ENCODE measurements at places on chromosomes 5 and 9.
A peak's percentile ranks its signal among the peaks of the same experiment; 100 is the strongest.

DNA sequence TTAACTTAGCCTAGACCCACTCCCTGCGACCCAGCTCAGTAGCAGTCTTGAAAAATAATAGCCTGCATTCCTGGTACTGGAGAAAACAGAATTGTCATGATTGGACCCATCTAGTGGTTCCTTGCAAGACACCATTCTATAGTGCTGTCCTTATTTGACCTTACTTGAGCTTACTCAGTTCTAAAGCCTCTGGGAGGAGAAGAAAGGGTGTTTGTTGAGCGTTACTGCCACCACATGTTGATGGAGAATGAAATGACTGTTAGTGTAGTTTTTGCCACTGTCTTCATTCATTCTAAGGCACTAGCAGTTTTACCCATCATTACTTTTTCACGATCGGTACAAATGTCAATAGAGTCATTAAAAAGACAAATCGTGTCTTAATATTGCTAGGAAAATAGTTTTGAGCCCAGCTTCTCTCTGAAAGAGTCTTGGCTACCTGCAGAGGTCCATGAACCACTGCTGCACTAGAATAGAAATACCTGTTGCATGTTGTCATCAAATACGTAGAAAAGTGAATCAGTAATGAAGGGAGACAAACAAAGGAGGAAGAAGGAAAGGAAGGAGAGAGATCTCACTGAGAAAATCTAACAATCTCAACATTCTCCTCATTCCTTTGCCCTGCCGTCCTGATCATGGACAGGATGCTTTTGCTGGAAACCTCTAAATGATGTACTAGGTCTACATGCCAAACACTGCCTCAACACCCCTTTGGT is 96.0 kb downstream of the LIX1 start:
- DNase-seq: no peak

DNA sequence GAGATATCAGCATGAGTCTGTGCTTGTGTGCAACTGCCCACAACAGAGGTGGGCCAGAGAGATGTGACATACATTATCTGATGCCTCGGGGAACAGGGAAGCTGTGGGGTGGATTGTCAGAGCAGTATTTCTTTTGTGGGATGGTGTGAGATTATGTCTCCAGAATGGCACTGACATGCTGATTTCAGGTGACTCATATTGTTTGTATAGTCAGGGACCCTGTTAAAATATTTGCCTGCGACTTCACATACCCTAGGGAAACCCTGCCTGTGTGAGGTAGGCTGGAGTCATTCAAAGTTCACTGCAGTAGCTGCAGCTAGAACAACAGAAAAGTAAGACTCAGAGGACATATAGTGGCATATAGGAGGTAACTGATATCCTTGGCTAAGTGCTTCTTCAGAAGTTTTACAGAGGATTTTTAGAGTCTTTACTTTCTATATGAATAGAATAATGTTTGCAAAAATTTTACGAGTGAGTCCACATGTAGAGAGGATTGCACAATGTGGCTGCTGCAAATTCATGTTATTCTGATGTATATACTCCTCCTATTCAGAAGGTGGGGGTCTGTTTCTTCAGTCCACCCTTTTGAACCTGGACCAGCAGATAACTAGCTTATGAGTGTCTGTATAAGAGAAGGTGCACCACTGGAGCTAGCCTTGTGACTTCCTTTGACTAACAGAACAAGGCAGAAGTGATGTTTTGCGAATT is 89.3 kb downstream of the MACIR start:
- DNase-seq: no peak

DNA sequence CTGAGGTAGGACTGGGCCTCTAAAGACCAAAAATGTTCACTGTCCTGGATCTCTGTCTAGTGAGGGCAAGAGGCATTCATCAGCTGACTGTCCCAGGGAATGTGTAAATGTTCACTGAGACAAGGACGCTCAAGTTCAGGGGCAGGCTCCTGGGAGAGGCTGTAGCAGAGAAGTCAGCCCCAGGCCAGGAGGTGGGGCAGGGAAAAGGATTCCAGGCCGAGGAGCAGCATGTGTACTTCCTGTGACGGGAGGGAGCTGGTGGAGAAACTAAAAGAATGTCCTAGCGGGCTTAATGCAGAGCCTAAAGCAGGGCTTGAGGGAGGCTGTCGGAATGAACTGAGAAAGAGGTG is 205.8 kb downstream of the GABBR2 start:
- peak; percentile 15 for DNase-seq

DNA sequence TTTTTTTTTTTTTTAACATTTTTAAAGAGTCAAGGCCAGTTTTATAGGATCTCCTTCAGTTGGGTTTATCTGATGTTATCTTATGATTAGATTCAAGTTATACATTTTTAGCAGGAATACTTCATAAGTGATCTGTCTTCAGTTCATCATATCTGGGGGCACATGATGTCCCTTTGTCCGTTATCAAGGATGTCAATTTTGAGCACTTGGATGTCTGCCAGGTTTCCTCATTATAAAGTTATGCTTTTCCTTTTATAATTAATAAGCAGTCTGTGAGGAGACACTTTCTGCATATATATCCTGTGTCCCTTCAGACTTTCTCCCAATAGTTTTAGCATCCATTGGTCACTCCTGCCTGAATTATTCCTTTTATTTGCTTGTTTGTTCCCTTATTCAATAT is 11.8 kb downstream of the HDHD3 start:
- no peak for DNase-seq

DNA sequence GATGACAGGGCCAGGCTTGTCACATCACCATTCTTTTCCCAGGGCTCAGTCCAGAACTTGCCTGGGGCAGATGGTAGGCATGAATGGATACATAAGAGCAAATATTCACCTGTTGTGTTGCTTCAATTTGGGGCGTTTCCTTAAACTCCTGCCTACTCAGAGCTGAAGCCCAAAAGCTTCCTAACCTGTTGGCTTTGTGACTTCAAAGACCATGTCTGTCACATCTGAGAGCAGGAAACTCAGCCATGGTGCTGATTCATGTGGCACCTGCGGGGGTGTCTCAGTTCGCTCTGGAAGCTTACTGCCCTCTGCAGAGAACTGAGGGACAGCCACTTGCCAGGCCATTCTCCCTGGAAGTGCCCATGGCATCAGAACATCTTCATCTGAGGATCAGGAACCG is 246.6 kb downstream of the HSPA4 start:
- DNase-seq: no peak

DNA sequence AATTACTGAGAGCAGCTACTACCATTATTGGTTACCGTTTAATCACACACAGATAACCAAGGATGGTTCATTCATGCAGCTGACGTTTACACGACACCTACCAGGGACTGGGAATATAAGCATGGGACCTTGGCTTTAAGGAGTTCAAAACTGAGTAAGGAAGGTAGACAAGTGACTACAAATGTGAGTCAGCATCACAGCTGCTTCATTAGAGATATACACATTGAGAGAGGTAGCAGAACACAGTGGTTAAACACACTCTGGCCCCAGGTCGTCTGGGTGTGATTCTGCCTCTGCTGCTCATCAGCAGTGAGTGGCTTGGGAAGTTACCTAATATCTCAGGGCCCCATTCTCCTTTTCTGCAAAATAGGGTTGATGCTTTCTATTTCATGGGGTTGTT is 268.6 kb downstream of the NR3C1 start:
- no peak for DNase-seq

- DNase-seq: no peak
These were observed 48.7 kb downstream of the NSUN2 start for GRCh38 chr5:6584101-6584645.

- no peak for DNase-seq
These were observed 21.6 kb downstream of the FBXL7 start for GRCh38 chr5:15521381-15522186.

DNA sequence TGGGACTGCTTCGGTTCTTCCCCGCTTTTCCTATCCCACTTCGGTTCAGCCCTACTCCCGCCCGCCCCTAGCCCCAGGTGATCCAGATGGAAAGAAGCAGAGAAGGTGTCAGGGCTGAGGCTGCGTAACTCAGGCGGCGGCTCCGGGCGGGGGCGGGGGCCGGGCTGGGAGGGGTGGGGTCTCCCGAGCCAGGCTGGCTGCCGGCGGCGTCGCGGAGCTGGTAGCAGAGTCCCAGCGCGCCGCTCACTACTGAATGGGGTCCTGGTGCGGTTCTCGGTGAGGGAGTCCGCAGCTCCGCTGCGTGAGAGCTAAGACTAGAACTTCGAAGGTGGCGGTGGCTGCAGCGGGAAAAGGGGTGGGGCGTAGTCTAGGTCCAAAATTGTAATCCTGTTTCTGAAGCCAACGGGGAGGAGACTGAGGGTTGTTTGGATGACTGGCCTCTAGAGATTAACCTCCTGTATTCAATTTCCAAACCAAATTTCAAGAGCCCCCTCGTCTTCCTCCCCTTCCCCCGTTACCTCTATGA is 1.4 kb downstream of the PRR16 start:
- DNase-seq: peak; percentile 74

- no peak for DNase-seq
These were observed 370.9 kb upstream of the PRR16 start for GRCh38 chr5:120093178-120093577.

DNA sequence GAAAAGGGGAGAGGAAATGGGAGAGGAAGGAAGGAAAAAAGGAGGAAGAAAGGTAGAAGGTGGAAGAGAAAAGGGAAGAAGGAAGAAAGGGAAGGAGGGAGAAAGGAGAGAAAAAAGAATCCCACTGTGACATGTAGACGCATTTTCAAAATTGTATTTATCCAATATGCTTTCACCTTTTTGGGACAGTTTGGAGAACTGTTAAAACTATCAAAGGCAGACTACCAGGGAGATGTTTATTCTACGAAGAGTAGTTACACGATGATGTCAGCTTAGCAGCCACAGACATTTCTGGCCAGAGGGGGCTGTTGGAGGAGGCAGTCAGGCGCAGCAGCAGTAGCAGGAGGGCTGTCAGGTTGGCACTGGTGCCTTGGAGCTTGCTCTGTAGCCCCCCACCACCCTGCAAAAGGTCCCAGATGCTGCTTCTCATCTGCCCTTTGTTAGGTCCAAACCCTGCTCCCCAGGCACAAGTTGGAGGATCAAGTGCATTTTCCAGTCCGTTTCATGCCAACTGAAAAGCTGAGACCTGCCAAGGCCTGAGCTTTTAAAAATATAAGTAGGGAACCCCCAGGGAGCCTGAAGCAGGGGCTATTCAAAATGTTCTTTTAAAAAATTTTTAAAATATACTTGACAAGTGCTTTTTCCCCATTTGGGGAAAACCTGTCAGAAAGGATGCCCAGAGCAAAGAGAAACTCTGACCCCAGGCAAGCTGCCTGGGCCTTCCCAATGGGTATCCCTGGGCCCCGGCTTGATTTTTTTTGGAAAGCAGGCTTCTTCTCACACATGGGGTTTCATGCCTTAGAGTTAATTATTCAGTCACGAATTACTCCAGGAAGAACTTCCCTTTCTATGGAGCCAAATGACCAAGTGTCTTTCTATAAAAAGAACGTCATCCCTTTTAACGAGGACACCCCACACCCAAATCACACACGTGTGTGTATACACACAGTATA is 203.3 kb downstream of the SLIT3 start:
- peak; percentile 34 for DNase-seq

DNA sequence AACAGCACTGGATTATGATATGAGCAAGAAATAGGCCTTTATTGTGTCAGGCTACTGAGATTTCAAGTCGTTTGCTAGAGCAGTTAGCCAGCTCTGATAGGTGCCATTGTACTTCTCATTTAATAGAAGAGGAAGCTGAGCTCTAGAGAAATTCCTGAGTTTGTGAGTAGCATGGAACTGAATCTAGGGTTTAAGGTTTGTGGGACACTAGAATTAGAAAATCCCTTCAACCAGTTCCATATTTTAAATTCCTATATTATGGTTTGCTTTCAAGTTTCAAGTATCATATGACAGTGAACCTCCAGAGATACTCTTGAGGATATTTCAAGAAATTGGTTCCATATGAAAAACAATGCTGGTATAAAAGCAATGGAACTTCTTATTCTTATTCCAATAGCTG is 87.6 kb downstream of the ANKRD55 start:
- DNase-seq: no peak

DNA sequence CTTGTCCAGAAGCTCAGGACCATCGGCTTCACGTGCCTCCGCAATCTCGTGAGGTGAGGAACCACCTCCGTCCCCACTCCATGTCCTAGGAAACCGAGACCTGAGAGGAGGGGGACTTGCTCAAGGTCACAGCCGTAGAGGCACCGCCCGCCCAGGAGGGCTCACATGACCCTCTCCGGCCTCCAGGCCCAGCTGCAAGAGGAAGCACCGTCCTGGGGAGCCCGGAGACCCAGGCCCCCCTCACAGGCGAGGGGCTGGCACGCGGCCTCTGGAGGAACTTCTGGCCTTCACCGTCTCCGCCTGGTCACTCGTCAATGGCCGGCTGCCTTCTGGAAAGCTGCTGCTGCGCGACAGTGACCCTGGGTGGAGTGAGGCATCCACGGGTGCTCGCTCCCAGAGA is 24.2 kb downstream of the FAM78A start:
- no peak for DNase-seq

DNA sequence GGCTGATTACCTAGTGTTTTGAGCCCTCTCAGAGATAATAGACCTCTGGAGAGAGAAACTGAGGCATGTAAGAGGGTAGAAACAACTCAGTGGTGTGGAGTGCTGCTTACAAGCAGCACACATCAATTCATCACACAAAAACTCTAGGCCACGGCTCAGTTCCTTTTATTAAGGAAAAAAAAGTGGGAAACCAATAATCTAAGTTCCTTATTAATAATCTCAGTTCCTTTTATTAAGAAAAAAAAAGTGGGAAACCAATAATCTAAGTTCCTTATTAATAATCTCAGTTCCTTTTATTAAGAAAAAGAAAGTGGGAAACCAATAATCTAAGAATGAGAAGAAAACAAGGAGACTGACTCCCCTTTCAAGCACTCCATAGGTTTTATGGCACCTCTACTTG is 28.0 kb downstream of the TXNDC8 start:
- DNase-seq: no peak

GRCh38 chr9:128553728-128554127 is 1.3 kb downstream of the SPTAN1 start:
- DNase-seq: no peak

GRCh38 chr5:158638396-158638795 is 461.3 kb downstream of the EBF1 start:
- DNase-seq: no peak

GRCh38 chr5:90037646-90038045 is 371.9 kb downstream of the CETN3 start:
- DNase-seq: no peak

DNA sequence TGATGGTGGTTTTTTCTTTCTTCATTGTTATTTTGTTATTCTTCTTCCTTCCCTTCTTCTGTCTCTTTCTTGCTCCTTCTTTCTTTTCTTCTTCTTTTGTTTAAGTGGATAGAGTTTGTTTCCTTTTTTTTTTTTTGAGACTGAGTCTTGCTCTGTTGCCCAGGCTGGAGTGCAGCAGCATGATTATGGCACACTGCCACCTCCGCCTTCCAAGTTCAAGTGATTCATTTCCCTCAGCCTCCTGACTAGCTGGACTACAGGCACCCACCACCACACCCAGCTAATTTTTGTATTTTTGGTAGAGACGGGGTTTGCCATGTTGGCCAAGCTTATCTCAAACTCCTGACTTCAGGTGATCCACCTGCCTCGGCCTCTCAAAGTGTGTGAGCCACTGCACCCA is 40.3 kb downstream of the JAK2 start:
- DNase-seq: no peak

DNA sequence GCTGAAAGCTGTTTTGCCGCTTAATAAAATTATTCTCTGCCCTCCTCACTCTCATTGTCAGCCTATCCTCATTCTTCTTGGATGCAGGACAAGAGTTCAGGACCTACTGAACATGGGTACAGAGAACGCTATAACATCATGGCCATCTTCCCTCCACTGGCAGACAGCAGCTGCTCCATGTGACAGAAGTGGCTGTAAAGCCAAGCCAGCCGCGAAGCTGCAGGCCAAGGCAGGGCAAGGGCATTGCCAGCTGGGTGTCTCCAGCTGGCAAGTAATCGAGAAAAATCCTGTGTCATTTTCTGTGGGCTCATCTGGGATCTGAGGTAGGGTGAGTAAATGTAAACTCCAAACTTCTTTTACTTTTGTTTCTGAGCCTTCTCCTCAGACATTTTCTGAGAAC is 84.8 kb downstream of the SLC25A46 start:
- no peak for DNase-seq

All from nephron progenitor cell (in vitro differentiated cells).